ENCODE measurements at places on chromosomes 12 and 14. TPM values are rescaled to one million over a fixed set of nuclear protein-coding genes. Genes with fewer than 3 reads are reported as not detected.

DNA sequence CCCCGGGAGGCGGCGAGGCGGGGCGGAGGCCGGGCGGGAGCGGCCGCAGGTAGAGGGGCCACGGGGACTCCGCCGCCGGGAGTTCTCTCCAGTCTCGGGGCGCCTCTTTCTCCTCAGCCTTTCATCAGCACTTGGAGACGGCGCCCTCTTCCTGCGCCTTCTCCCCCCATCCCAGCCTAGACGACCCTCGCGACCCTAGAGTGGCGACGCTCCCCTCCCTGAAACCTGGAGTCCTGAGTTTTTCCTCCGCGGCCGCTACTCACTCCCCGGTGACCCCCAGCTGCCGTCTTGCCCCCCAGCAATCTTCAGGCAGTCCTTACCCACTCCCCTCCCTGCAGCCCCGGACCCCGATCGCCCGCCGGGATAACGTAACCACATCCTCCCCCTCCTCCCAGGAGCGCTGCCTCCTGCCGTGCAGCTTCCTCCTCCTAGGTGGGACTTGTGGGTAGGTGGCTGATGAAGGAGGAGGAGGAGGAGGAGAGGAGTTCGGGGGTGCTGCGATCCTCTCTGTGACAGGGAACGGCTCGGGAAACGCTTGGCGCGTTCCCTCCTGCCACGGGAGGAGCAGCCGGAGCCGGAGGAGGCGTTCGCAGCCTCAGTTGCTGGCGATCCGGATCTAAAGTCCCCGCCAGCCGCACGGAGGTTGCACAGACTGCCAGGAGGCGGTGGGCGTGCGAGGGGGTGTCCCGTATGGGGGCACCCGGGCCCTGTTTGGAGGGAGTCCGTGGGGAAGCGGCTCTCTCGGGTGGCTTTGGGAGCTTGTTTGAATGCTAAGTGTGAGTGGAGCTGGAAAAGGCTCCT lies 891 bp downstream of the PLEKHA5 start:
- peak overlapping the region; percentile 18 for H3K27ac ChIP-seq
- H3K36me3 ChIP-seq = peaks cover 55% of the 10 kb centered on the region
- H3K4me1 ChIP-seq = peaks cover 4% of the 10 kb centered on the region
- no peaks in the 10 kb centered on the region for H3K27me3 ChIP-seq
- peak overlapping the region; percentile 94 for H3K4me3 ChIP-seq

GRCh38 chr12:61860451-61860850 lies 399.8 kb upstream of the USP15 start:
- H3K27ac ChIP-seq = no peak overlapping the region
- H3K4me3 ChIP-seq = no peak overlapping the region
- DNase-seq = no peak
- H3K27me3 ChIP-seq = no peaks in the 10 kb centered on the region
- H3K36me3 ChIP-seq = no peaks in the 10 kb centered on the region

DNA sequence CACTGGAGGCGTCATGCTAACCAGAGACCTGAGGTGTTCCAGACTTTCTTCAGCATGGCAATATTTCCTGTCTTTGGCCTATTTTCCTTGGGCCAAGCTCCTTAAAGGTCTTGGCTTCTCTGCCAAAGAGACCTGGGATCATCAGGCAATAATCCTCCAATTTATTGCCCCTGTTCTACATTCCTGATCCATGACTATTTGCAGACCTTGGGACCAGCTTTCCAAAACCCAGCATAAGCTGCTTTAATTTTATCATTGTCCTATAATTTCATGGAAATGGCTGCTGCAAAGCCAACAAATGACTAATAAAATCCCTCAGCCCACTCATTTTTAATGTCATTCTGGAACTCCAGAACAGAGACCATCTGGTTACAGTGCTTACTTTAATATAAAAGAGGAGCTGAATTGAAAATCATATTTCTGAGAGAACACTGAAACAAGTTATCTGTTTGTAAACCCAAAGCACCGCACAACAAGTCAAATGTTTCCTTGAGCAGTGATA lies 166.9 kb upstream of the BTG1 start:
- no peak for DNase-seq
- no peaks in the 10 kb centered on the region for H3K27me3 ChIP-seq
- no peak overlapping the region for H3K27ac ChIP-seq
- H3K36me3 ChIP-seq = peaks cover 11% of the 10 kb centered on the region

CFAP54 gene
- 0.24 TPM for total RNA-seq

LEMD3 gene
- total RNA-seq = 38.1 TPM
